ENCODE measurements at places on chromosomes 6 and 20.

GRCh38 chr6:11323666-11324452 lies 91.4 kb upstream of the NEDD9 start:
- DNase-seq, result no peak

GRCh38 chr20:19211661-19212468 lies 577 bp upstream of the SLC24A3 start:
- no peak for DNase-seq

GRCh38 chr6:105607636-105608621 lies 205.0 kb upstream of the PREP start:
- peak; percentile 87 for DNase-seq

DNA sequence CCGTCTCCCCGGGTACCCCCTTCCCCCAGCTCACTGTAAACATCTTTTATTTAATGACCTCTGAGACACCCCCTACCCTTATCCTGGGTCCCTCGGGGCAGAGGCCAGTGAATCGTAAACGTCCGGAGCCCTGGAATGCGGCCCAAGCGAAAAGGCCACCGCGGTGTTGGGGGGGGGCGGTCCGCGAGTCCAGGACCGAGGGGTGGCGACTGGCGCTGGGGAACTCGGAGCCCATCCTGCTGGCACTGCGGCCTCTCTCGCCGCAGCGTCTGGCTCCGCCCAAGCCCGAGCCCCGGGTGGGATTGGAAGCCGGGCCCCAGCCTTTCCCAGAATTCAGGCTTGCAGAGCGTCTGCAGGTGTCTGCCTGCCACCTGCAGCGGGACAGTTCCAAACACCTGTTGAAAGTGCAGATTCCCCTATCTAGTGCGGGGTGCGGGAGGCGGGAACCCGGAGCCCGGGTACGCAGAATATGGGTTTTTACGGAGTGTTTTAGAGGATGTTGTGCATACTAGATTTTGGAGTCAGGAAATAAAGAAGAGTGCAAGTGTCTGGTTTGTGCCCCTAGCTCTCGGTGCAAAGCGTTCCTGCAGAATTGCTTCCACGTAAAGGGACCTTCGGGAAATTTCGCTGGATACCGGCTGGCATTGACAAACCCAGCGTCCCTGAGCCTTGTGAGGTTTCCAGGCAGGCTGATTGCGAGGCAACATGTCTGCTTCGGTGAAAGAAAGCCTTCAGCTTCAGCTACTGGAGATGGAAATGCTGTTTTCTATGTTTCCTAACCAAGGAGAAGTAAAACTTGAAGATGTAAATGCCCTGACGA lies 800 bp downstream of the RWDD2A start:
- DNase-seq, result peak; percentile 56

GRCh38 chr6:125748406-125749172 lies 843 bp upstream of the HEY2 start:
- DNase-seq, result no peak

DNA sequence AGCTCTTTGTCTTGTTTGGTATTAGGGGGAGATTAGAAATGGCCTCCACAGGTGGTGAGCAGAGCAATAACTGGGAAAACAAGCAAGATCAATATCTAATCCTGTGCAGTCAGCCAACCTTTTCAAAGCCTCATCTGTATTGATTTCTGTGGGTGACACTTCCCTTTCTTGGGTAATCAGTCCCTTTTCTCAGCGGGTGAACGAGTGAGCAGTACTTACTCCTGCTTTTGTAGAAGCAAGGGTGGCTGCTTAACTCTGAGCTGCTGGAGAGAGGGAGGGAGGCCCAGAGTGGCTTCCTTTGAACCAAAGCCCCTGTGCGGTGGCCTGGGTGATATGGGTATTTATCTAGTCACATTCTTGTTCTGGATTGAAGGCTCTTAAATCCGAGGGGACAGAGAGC lies 254.8 kb upstream of the CHD6 start:
- no peak for DNase-seq

- DNase-seq, result no peak
These were observed 880 bp downstream of the ADNP start for GRCh38 chr20:50930139-50930975.

DNA sequence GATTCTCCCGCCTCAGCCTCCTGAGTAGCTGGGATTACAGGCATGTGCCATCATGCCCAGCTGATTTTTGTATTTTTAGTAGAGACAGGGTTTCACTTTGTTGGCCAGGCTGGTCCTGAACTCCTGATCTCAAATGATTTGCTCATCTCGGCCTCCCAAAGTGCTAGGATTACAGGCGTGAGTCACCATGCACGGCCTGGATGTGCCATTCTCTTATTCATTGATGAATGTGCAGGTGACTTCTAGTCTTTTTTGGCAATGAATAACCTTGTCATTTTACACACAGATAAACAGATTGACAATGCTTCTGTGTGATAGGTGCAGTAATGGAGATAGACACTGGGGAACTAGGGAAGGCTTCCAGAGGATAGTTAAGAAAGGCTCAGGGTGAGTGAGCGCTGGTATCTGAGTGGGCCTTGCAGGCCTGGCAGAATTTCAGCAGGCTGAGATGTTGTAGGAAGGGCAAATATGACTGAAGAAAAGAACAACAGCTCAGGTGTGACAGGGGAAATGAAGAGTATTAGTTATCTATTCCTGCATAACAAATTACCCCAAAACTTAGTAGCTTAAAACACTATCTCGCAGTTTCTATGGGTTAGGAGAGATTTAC lies 23.3 kb downstream of the PPARD start:
- DNase-seq, result no peak

Data from T47D (cell line).